ENCODE measurements at places on chromosomes 16 and 17.
A peak's percentile ranks its signal among the peaks of the same experiment; 100 is the strongest.

GRCh38 chr17:34862384-34862783 is 98.9 kb downstream of the CCT6B start:
- no peak for DNase-seq

DNA sequence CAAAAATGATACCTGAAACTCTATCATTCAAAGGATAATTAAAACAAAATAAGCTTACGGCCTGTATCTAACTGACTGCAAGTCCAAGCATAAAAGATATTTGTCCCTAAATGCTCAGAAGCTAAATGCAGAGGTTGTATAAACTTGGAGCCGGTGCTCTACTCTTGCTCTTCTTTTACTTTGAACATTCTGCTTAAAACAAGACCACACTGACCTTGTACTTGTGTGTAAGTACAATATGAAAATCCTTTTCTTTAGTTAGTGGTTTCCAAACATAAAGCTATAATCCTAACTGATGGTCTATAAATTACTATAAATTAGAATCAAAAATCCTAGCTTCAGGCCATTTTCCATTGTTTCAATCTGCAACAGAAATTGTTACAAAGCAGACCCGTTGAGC is 74.6 kb downstream of the SPAG9 start:
- no peak for DNase-seq

DNA sequence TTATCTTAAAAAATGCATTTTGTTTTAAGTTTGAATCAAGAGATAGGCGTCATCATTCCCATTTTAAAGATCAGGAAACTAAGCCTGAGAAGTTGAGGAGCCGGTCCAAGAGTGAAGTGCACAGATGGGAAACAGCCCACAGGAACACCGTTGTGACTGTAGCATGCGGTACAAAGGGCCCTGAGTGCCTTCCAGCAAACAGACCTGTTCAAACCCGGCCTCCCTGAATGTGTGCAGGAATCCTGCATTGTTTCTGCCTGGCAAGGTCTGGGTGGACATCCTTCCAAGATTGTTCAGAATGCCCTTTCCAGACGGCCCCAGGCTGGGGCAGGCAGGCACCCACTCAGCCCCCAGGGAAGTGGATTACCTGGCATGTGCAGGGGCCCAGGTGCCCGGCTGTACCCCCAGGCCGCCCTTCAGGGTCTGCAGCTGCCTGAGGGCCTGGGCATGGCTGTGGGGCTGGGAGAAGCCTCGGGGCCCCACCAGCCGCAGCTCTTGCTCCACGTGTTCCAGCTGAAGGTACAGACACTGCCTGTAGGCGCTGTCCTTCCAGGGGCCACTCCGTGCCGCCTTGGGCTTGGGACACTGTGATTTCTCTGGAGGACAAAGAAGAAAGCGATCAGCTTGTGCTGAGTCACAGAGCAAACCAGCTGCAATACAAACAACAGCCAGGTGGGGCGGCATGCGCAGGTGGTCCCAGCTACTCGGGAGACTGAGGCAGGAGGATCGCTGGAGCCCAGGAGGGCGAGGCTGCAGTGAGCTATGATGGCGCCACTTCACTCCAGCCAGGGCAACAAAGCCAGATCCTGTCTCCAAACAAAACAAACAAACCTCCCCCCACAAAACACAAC is 45.0 kb upstream of the GCSH start:
- DNase-seq = no peak

DNA sequence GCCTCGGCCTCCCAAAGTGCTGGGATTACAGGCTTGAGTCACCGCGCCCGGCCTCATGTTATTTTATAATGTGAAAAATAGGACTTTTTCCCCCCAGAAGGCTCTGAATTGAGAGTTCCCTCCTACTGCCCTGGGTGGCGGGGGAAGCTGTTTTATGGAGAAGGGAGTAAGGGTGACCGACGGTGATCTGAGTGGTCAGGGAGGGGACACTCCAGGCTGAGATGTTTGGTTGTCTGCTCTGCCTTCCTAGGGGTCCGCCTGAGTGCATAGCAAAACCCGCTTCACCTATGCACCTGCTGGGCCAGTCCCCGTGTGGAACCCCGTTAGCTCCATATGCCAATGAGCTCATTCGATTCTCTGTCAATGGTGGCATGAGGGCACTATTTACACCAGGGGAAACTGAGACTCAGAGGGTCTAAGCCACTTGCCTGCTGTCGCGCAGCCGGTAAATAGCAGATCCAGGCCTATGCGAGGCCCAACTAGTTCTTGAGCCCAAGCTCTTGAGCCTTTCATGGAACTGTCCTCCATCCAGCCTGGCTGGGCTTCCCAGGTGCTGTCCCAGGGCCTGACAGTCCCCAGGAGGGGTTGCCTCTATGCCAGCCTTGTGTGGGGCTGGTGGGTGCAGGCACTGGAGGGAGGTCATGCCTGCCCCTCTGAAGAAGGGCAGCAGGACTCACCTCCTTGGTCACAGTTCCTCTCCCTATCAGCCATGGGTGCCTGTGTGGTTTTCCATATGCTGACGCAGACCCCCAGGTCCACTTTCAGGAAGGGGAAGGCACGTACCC is 1.7 kb upstream of the GJD3 start:
- DNase-seq = no peak

- no peak for DNase-seq
Measured at GRCh38 chr16:89696670-89697128, 4.8 kb downstream of the SPATA2L start.

DNA sequence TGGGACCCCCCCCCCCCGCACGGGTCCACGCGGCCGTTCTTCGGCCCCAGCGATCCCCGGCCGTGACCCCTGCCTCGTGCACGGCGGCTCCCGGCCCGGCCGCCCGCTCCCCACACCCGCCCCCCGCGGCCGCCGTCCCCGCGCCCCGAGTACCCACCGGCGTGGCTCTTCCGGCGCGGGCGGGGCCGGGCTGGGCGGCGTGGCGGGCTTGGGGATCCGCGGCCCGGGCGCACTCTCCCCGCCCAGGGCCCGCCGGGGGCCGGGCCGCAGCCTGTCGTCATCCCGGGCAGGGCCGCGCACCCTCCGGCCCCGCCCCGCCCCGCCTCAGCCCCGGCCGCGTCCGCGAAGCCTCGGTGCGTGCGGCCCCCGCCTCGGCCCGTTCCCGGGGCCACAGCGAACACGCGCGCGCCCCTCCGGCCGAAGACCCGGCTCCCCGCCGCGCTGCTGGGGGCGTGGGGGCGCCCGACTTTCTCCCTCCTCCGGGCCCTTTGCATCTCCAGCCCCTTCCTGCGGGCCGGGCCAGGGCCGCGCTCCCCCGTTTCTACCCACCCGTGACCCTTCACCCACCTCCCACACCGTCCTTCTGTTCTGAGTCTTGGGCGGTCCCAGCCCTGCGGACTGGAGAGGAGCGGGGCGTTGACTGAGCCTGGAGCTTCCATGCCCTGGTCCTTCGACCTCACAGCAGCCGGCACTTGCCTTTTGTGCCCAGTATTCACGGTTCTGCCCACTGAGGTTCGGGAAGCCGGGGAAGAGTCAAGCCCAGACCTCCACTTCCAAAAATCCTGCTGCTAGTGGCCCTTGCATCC is 840 bp downstream of the MYO1C start:
- DNase-seq = no peak

DNA sequence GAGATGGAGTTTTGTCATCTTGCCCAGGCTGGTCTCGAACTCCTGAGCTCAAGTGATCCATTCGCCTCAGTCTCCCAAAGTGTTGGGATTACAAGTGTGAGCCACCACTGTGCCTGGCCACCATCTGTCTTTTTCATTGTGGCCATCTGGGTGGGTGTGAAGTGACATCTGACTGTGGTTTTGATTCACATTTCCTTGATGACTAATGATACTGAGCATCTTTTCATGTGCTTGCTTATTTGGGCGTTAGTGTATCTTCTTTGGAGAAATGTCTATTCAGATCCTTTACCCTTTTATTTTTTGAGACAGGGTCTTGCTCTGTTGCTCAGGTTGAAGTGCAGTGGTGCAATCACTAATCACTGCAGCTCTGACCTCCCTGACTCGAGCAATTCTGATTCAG is 53.9 kb upstream of the ERN1 start:
- no peak for DNase-seq

- peak; percentile 25 for DNase-seq
Measured at GRCh38 chr16:47492428-47493377, 31.6 kb downstream of the PHKB start.

GRCh38 chr16:12661656-12662172 is 142.0 kb downstream of the CPPED1 start:
- no peak for DNase-seq

DNA sequence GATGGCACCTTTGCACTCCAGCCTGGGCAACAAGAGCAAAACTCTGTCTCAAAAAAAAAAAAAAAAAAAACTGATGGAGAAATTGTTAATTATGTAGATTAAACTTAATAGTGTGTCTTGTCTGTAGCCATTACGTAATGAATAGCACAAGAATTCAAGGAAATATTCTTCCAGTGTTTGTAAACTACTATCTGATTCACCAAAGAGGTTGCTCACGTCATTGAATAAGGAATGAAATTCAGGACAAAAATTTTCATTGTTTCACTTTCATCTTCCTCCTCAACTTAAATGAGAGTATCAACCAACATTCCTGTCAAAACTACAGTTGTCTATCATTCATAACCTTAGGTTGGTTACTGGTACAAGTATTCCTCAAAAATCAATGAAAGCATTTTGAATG is 30.7 kb upstream of the MYO18A start:
- DNase-seq = no peak

DNA sequence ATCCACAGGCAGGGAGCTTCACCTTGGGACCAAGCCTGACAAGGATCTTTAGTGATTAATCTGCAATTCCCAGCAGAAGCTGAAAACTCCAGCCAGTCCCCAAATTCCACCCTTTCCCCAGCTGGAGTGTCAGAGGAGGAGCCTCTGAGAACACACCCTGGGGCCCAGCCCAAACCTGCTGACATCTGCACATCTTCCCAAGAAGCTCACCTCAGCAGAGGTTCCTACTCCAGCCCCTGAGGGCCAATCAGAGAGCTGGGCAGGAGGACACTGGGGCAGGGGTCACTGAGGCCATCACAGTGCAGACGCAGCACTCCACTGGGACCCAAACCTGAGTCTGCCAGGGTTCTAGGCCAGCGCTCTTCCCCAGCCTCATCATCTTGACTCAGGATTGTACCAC is 44.9 kb downstream of the CNGB1 start:
- no peak for DNase-seq

DNA sequence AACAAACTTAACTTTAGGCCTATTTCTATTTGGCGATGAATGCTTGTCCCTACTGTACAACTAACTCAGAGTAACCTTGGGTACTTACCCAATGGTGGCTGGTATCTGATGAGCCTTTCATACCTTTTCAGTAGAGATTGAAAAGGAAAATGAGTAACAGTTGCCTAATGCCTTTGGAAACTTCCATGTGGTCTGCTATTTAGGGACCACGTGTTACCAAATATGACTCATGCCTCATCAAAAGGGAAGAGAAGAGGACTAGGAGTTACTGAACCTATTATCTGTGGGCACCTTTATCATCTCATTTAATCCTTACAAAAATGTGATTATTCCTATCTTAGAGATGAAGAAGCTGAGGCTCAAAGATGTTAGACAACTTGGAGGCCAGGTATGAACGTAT is 8.1 kb downstream of the MYOCD start:
- no peak for DNase-seq

- DNase-seq = no peak
Measured at GRCh38 chr17:78027121-78027520, 68.6 kb downstream of the TNRC6C start.

GRCh38 chr16:27977966-27978365 is 85.5 kb downstream of the GSG1L start:
- no peak for DNase-seq

DNA sequence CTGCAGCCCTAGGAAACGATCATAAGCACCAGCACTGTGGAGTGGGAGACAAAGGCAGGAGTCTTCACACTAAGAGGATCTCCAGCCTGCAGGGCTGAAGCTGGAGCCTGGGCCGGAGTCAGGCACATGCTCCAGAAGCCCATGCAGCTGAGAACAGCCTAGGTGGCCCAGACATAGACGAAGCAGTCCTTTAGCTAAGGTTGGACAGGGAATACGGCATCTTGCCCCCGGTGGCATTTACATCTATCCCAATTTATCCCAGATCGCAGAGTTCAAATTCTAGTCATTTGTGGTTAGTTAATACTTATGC is 13.9 kb downstream of the TSPOAP1 start:
- DNase-seq = no peak

DNA sequence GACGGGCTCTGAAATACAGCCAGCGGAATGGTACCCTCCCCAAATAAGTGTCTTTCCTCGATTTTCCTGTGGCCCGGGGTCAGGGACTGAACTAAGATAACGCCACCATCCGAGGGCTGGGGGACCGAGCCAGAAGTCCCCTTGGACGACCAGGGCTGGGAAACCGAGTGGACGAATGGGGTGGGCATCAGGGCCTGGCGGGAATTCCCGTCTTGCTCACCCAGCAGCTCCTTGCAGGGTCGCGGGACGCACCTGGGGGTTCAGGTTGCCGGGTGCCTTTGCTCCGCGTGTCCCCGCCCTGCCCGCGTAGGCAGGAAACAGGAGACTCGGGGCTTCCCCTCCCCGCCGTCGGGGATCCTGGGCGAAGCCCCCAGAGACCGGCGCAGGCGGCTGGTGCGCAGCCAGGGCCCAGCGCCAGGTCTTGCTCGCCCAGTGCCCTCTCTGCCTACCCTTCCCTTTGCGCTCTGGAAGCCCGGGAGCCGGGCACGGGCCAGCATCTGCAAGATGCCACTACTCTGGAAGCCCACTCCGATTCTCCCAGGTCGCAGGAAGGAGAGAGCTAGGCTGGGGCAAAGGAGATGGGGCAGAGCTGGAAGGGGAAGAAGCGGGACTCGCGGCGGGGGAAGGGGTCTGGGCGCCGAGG is 665 bp upstream of the GRIN2C start:
- DNase-seq = no peak

DNA sequence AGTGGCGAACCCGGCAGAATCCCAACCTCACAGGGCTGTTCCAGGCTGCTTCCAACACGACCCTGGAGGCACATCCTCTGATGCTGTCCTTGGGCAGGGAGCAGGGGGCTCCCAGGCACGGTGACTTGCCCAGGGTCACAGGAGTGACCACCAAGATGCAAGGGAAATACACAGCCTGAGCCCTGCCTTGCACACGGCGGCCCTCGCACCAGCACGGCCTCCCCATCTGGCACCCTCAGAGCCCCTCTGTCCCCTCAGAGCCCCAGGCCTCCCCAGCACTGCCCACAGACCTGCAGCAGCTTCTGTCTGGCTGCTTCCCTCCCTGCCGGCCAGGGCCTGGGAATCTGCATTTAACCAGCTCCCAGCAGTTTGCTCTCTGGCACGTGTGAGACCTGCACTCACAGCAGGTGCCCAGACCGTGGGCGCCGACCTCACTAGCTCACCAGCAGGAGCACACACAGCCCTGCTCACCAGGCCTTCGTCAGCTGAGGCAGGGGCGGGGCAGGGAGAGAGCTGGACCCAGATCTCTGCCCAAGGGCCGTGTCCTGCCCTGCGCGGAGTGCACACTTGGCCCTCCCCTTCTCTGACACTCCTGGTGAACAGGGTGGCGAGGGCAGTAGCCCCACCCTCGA is 29.7 kb upstream of the ZC3H18 start:
- no peak for DNase-seq

- DNase-seq = no peak
Measured at GRCh38 chr16:49857423-49858181, 1.7 kb upstream of the ZNF423 start.

GRCh38 chr16:90008708-90009145 is 10.5 kb downstream of the DBNDD1 start:
- no peak for DNase-seq

GRCh38 chr17:14950686-14951085 is 314.4 kb downstream of the PMP22 start:
- no peak for DNase-seq

All from caudate nucleus (tissue), 63 donors.